Motor neuron (in vitro differentiated cells): ENCODE measurements at places on chromosomes 12 and 14. TPM values are rescaled to one million over a fixed set of nuclear protein-coding genes. Genes with fewer than 3 reads are reported as not detected.

- peak; percentile 64 for ATAC-seq
Measured at GRCh38 chr14:70640938-70641547, 673 bp upstream of the TTC9 start.

DNA sequence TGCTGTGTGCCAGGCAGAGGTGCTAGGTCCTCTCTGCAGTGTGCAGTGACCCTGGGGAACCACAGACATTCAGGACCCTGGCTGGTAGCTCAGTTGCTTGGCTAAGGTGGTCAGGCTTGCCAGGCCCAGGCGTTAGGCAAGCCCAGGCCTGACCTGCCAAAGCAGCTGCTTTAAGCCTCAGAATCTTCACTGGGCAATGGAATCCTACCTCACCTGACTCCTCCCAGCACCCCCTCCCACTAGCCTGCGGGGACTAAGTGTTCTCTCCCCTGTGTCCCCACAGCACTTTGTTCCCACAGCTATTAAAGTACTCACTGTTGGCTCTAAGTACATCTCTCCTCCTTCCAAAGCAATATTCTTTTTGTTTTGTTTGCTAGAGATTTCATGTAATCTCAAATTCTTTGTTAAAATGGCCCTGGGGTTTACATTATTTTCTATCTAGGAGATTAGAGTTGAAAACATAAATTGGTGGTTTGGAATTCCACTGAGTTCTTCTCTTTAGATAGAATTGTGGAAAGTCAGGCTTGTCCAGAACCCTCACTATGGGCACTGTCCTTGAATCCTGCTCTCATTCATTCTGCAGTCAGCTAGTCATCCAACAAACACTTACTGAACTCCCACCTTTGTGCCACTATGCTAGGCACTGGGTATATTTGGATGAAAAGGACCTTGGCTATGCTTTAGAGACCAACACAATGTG, 44.4 kb downstream of the DGLUCY start:
- no peak for ATAC-seq

GRCh38 chr12:75581515-75581914, 70.1 kb upstream of the KRR1 start:
- ATAC-seq = no peak

GRCh38 chr12:126770188-126770587, 1496.8 kb upstream of the TMEM132C start:
- no peak for ATAC-seq

DNA sequence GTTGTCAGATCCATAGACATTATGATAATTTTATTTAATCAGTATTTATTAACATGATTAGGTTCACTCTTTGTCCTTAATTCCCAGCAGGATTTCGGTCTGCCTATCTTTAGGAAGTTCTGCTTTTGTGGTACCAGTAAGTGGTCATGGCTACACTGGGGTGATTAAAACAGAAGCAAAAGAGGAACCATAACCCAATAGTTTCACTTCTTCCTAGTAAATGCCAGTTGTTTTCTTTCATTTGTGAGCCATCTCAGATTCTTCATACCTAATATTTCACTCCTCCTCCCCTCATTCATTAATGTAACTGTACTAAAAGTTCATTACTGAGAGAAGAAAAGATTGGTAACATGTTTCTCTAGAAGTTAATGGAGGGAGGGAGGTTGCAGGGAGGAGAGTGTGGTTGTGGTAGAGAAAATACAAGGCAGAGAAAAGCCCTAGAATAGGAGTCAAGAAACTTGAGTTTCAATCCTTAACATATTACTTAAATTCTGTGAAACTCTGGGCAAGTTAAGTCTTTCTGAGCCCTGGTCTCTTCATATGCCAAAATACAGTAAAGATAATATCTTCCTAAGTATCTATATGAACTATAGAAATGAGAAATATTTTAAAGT, 101.2 kb downstream of the PEBP1 start:
- no peak for ATAC-seq

- no peak for ATAC-seq
Measured at GRCh38 chr14:24463884-24464785, 21.6 kb upstream of the SDR39U1 start.

DNA sequence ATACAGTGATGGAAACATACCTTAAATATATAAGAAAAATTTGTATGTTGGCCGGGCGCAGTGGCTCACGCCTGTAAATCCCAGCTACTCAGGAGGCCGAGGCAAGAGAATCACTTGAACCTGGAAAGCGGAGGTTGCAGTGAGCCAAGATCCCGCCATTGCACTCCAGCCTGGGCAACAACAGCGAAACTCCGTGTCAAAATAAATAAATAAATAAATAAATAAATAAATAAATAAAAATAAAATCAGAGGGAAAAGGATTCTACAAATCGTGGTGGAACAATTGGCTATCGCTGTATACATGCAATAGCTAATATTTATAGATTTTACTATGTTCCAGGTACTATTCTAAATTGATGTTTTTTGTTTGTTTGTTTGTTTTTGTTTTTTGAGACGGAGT, 1.7 kb upstream of the ATF7 start:
- ATAC-seq = no peak

GRCh38 chr14:91115986-91116770, 2.3 kb downstream of the DGLUCY start:
- ATAC-seq = no peak

- no peak for ATAC-seq
Measured at GRCh38 chr12:18332173-18332572, 70.9 kb downstream of the PIK3C2G start.

GRCh38 chr12:124764451-124764850, 99.2 kb downstream of the SCARB1 start:
- no peak for ATAC-seq

DNA sequence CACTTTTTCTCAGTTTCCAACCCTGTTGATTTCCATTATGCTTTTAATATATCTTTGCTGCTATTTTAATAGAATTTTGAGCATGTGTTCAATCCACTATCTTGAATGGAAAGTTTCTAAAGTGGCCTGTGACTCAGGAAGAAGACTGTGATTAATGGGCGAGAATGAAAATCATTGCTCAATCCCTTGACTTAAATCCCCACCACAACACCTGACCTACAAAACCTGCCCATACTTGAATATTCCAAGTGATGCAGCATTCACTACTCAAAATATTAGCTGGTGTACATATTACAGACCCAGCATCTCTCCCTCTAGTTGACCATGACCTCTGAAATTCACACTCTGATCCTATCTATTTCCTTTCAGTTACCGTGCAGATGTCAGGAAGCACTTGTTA, 1.3 kb upstream of the OAS3 start:
- ATAC-seq = no peak

Gene CIROP
- 0.18 and 0.41 TPM in 2 replicates for total RNA-seq

Gene ATG14
- 15.0 and 15.5 TPM in 2 replicates for total RNA-seq

Gene NAV3
- 7.0 and 8.1 TPM in 2 replicates for total RNA-seq
